ENCODE measurements at places on chromosomes 1 and 21.
A peak's percentile ranks its signal among the peaks of the same experiment; 100 is the strongest.

DNA sequence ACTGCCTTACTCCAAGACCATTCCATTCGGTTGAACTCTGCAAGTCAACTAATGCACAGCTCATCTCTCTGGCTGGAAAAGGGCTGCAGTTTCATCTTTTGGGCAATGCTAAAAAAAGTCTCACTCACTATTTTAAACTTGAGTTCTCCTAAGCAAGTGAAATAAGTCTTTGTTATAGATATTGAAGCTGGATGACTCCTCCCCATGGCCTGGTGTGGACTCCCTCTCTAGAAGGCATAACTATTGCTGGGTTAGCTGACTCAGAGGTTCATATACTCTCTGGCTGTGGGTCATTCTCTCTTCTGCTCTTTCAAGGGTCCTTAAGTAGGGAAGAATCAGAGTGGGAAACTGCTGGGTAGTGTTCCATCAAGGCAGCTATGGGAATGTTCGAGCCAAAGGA is 88.0 kb downstream of the XCL2 start:
- DNase-seq: no peak

GRCh38 chr21:29267666-29268065 is 31.1 kb upstream of the BACH1 start:
- no peak for DNase-seq

- no peak for DNase-seq
These were observed 34.6 kb upstream of the DARS2 start for GRCh38 chr1:173789841-173790240.

DNA sequence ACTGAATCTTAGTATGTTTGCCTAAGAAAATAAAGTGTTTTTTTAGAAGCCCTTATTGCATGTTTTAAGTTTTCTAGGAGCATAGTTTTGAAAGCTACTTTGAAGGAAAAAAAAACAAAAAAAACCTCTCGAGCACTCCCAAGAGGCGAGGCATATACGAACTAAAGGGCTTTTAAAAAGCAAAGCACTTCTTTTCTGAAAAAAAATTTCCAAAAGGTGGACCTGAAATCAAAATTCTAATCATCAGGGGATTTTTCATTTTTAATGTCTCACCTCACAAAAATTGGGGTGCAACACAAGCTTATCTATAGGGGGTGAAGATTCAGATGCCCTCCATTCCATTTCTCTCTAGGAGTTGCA is 594 bp downstream of the GLMN start:
- DNase-seq: no peak

DNA sequence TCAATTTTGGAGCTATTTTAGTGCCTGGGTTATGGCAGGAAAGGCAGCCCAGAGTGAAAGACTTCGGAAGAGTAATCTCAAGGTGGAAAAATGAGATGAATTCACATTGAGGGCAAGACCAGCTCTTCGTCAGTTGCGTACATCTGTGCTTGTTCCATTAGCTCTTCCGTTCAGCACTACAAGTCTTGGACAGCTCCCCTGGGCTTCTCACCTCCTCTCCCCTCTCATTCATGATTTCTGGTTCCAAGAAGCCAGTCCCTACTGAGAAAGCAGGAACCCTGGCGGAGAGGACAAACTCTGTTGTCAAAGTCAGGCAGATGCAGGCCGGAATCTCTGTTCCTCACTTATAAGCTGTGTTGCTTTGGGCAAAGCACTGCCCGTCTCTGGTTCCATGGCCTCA is 76.5 kb downstream of the ACTL8 start:
- DNase-seq: no peak

DNA sequence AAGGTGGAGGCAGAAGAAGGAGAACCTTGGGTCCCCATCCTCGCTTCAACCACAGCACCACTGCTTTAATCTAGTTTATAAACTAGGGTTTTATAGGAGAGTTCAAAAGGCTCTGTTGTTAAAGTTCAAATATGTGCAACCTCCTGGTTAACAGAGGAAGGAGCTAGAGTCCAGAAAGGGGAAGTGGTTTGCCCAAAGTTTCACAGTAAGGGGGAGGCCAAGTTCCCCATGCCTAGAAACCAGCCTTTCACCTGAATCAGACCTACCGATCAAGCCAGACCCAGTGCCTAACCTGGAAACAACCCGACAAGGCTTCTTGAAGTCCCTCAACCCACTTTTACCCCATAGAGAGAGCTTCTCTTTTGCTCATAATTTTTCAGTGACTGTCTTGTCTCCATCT is 106.5 kb downstream of the PLPP3 start:
- no peak for DNase-seq

DNA sequence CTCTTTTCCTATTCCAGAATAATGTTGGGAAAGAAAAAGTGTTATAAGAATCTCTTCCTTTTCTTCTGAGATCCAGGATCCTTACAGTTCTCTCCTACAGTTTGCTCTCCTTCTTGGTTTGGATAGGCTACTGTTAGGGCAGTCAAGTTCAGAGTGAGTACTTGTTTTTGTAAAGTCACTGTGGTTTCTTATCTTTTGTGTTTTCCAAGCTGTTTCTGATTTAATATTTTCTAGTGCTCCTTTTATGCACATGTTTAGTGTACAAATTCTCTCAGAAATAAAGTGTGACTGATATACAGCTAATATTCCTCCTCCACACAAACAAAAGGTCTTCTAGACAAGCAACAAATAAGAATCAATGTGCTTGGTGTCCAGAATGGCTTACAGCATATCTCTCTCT is 107.7 kb downstream of the BACH1 start:
- no peak for DNase-seq

DNA sequence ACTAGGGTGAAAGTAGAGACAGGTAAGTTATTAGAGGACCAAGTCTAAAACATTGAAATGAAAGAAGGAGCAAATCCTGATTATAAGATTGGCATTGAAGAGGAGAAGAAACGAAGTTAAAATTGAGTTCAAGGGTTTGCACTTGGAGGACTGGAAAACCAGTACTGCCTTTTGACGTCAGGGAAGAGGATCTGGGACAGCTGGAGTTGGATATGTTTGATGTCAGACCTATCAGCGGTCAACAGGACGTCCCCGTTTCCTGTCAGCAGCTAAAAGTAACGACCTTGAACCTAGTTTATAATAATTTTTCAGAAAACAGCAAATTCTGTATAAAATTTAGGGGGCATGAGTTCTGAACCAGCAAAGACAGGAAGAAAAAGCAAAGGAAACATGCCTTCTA is 1.2 kb upstream of the NID1 start:
- DNase-seq: no peak

DNA sequence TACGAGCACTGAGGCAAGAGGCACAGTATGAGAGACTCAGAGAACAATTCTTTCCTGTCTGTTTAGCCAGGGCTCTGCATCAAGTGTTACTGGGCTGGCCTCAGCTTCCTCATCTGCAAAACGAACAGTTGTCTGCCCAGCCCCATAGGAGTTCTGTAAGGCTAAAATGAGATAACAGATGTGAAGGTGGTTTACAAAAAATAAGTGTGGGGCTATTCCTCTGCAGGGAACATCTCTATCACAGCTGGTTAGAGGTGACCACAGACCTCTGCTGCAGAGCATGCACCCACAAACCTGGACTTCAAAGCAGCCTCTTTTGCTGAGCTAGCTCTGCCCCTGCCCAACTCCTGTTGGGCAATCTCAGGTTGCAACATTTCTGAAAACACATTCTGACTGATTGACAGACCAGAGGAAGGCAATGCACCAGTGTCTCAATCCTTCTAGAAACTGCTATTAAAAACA is 10.5 kb upstream of the OLIG1 start:
- DNase-seq: no peak

- no peak for DNase-seq
These were observed 48.8 kb upstream of the LRRC8D start for GRCh38 chr1:89771991-89772560.

DNA sequence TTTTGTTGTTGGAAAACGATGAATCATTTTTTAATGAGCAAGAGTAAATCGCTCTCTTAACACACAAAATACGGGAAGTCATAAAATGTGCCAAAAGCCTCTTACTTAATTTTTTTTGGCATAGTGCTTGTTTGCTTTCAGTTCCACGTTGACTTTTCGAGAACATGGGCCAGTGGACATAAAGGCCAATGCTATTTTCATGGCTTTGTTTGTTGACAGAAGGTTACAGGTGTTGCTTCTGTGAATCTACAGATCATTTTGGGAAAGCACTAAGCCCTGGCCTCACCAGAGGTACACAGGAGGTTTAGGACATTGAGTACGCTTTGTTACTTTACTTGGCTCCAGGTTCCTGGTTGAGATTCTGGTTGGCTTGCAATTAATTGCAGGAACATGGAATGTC is 199.4 kb upstream of the HMCN1 start:
- DNase-seq: no peak

DNA sequence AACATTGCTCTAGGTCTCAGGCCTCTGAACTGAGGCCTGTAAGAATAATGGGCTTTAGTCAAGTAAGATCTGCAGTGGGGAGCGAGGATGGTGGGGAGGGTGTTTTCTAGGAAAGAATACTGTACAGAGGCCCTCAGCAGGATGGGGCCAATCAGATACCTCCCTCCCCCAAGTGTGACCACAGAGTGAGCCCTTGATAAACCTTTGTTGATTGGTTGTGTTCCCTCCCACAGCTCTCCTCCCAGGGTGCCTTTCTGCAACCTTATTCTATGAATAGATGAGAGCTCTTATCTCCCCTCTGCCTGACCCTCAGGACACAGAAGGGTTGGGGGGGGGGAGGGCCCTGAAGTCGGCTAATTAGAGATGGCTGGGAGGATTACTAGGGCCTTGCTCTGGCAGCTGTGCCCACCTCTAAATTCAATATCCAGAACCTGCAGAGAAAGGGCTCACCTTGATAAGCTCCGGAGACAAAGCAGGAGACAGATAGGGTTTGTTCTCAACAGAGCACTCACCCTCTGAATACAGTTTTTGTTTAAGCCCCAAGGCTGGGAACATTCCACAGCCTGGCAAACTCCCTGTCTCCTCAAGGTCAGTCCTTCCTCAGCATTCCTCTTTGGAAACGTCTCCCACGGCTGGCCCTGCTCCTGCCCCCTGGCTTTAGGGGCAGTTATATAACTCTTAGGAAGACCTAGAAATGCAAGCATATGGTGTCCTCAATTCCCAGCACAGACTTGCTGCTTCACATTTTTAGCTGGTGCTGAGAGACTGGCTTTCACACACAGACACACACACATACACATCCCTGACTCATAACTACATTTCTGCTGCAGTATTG is 42.9 kb downstream of the ATP1A1 start:
- DNase-seq: no peak

GRCh38 chr1:109895720-109896504 is 14.7 kb upstream of the CSF1 start:
- DNase-seq: no peak

GRCh38 chr1:225834417-225835329 is 24.7 kb downstream of the EPHX1 start:
- DNase-seq: peak; percentile 69

GRCh38 chr1:51284487-51284954 is 45.8 kb downstream of the TTC39A start:
- no peak for DNase-seq

DNA sequence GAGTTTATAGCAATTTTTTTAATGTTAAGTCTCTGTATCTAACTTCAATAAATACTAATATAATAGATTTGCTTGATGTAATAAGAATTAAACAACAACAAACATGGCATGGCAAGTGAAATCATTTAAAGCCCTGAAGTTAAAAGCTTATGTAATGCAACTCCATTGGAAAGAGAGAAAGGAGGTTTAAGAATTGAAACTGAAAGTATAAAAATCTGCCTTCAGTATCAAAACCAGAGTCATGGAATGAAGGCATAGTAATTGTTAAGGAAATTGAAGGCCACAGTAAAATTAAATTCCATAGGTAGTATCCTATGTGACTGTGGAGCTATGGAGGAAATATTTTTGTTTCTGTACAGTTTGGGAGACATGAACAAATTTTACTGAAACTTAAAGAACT is 55.1 kb downstream of the PRDX6 start:
- no peak for DNase-seq

DNA sequence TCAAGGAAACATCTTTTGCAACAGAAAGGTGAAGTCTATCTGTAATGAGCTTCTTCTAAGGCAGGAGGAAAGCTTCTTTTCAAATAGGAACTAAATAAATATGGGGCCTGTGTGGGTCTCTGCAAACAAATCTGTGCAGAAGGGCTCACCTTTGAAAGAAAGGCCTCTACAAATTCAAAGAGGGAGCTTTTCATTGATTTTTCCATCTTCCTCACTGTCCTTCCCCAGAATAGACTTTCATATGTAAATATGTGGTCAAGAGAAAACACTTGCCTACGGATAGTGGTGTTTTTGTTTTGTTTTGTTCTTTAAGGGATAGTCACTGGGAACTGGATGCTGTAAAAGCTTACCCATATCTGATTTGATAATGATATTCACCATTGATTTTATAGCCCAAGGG is 223.4 kb downstream of the DSCAM start:
- no peak for DNase-seq

- DNase-seq: peak; percentile 68
These were observed 751 bp downstream of the STUM start for GRCh38 chr1:226549094-226549936.

- DNase-seq: no peak
These were observed 95.9 kb downstream of the DDX20 start for GRCh38 chr1:111851552-111851951.

GRCh38 chr1:109917051-109917767 is 6.6 kb downstream of the CSF1 start:
- DNase-seq: no peak

DNA sequence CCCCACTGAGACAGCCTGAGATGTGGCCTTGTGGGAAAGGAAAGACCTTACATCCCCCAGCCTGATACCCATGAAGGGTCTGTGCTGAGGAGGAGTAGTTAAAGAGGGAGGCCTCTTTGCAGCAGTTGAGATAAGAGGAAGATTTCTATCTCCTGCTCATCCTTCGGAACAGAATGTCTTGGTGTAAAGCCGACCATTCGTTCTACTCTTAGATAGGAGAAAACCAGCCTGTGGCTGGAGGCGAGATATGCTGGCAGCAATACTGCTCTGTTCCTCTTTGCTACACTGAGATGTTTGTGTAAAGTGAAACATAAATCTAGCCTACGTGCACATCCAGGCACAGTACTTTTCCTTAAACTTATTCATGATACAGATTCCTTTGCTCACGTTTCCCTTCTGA is 1.5 kb upstream of the CCDC27 start:
- no peak for DNase-seq

- no peak for DNase-seq
These were observed 7.7 kb downstream of the NOC2L start for GRCh38 chr1:951364-951763.

DNA sequence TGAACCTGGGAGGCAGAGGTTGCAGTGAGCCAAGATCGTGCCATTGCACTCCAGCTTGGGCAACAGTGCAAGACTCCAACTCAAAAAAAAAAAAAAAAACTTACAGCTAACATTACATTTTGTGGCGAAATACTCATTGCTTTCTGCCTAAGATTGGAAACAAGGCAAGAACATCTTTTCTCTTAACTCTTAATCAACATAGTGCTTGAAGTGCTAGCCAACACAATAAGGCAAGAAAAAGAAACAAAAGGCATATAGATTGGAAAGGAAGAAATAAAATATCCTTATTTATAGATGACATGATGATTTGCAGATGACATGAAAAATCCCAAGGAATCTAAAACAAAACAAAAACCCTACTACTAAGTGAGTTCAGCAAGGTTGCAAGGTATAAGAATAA is 24.6 kb upstream of the GJA9 start:
- DNase-seq: no peak

DNA sequence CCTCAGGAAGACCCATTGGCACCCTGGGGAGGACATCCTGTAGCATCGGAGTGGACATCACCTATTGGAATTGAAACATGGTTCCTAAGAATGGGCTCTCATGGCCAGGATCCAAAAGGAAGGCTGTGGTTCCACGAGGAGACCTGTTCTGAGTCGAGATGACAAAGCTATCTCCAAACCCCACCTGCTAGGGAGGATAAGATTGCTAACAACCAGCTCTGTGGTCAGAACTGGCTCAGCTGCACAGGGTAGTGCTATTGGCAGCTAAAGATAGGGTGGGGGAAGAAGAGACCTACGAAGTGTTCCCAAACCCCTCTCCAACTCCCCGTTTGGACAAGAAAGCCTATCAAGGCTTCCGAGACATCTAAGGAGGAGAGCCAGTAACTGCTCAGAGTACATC is 17.7 kb upstream of the C8B start:
- DNase-seq: no peak
